OCI-M1 (cell line): ENCODE measurements at places on chromosomes 6 and 20.
A peak's percentile ranks its signal among the peaks of the same experiment; 100 is the strongest.

GRCh38 chr20:44642203-44643153 is 9.0 kb downstream of the ADA start:
- DNase-seq = peak; percentile 87

GRCh38 chr6:28985462-28986164 is 19.5 kb downstream of the ZNF311 start:
- DNase-seq = peak; percentile 97

DNA sequence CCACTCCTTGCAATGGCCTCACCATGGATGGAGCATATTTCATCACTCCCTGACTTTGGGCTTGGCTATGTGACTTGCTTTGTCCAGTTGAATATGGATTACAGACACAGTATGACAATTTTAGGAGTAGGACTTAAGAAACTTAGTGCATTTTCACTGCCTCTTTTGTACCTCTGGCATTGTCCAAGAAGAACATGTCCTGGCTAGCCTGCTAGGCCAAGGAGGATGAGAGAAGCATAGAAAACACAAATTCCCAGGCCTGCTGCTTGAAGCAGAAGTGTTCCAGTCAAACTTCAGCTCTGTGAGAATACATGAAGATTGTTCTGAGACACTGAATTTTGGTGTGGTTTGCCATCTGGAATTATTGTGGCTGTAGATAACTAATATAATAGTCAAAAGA is 3.1 kb upstream of the MCHR2 start:
- DNase-seq = no peak

DNA sequence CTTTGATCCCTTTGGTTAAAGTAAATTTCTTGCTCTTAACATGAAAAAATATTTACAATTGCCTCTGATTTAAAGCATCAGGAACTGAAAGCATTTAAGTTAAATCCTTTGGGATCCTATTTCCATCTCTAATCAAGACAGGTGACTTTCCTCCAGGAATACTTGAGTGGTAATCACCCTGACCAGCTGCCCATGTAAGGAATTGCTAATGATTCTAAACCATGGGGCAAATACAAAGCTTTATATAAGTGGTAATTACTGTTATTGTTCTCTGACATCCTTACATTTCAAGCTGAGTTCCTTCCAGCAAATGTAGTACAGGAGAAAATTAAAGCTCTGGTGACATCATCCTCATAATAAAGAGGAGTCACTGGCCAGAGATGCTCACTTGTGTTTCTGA is 100.6 kb downstream of the CRYBG1 start:
- no peak for DNase-seq

DNA sequence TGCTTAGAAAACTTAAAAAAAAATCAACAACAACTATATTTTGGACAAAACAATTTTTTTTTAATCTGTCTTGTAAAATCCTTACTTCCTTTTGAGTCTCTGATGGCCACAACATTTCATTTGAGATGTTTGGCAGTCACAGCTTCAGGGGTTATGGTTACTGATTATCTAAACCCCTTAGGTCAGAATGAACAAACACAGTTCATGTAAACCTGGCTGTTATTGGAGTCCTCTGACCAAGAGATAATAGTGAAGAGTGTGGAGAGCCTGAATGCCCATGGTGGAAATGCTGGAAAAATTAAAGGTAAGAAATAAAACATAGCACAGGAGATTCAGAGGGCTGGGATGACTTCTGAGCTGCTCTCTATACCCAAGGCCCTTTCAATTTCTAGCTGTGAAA is 38.2 kb downstream of the TMX4 start:
- DNase-seq = no peak

GRCh38 chr6:102015431-102015830 is 621.9 kb downstream of the GRIK2 start:
- DNase-seq = no peak

DNA sequence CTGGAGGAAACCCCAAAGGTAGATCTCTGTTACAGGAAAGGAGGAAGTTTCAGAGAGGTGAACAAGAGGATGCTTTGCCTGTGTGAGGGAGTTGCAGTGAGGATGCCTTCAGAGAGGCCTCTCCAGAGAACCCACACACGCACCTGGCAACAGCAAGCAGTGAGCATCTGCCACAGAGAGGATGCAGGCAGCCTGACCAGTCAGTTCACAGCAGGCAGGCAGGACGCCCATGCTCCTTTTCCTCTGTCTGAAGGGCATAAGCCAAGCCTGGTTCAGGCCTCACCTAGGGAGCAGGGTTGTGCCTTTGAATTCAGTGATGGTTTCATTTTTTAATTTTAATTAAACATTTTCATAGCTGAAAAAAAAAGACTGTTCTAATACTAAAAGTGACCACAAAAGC is 346.0 kb upstream of the MARCKS start:
- DNase-seq = no peak

DNA sequence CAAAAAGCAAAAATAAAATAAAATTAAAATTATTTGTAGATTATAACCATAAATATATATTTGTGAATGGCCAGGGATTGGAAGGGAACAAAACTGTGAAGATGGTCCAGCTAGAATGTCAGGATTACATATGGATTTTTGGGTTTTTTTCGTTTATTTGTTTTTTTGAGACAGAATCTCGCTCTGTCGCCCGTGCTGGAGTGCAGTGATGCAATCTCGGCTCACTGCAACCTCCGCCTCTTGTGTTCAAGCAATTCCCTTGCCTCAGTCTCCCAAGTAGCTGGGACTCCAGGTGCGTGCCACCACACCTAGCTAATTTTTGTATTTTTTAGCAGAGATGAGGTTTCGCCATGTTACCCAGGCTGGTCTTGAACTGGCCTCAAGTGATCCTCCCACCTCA is 7.8 kb upstream of the C6orf132 start:
- no peak for DNase-seq

GRCh38 chr6:56744528-56744927 is 101.8 kb upstream of the DST start:
- no peak for DNase-seq

DNA sequence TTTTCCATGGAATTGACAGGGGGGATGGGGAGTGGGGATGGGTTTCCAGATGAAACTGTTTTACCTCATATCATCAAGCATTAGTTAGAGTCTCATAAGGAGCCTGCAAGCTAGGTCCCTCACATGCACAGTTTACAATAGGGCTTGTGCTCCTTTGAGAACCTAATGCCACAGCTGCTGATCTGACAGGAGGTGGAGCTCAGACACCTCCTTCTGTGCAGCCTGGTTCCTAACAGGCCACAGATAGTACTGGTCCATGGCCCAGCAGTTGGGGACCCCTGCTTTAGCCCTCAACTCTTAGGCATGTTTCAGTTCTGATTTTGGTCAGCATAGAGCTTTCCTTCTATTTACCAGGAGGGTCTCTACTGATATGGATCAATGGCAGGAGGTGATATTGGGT is 251.6 kb downstream of the LAMA2 start:
- DNase-seq = no peak

DNA sequence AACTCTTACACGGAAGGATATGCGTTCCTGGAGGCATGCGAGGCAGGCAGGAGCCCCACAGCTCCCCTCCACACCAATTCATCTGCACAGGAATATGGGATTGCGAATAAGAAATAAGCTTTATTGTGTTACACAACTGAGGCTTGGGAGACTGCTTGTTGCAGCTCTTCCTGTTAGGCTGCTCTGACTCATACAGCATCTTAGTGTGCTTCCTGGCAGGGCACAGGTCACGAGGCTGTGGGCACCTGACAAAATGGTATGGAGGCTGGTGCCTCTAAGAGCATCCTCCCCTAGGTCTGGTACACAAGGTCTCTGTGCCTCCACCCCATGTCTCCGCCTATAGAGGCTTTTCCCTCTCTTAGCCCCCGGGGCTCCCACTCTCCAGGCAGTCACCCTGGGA is 6.8 kb downstream of the SLC22A3 start:
- no peak for DNase-seq

GRCh38 chr20:49508435-49509199 is 26.1 kb upstream of the KCNB1 start:
- DNase-seq = peak; percentile 68

DNA sequence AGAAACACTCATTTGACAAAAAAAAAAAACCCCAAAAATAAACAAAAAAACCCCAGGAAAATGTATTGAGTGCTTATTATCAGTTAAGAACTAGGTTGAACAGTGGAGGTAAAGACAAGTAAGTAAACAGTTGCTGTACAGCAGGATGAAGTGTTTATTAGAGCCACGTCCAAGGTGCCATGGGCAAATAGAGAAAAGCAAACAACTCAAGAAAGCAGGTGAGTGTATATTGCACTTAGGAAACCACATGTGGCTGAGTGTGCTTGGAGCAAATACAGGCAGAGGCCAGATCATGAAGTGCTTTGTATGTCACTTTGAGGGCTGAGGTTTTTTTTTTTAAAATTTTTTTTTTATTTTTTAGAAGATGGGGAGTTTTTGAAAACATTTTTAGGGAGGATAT is 98.3 kb downstream of the MACROD2 start:
- DNase-seq = no peak

GRCh38 chr6:106056060-106056745 is 29.9 kb upstream of the PRDM1 start:
- DNase-seq = peak; percentile 40

DNA sequence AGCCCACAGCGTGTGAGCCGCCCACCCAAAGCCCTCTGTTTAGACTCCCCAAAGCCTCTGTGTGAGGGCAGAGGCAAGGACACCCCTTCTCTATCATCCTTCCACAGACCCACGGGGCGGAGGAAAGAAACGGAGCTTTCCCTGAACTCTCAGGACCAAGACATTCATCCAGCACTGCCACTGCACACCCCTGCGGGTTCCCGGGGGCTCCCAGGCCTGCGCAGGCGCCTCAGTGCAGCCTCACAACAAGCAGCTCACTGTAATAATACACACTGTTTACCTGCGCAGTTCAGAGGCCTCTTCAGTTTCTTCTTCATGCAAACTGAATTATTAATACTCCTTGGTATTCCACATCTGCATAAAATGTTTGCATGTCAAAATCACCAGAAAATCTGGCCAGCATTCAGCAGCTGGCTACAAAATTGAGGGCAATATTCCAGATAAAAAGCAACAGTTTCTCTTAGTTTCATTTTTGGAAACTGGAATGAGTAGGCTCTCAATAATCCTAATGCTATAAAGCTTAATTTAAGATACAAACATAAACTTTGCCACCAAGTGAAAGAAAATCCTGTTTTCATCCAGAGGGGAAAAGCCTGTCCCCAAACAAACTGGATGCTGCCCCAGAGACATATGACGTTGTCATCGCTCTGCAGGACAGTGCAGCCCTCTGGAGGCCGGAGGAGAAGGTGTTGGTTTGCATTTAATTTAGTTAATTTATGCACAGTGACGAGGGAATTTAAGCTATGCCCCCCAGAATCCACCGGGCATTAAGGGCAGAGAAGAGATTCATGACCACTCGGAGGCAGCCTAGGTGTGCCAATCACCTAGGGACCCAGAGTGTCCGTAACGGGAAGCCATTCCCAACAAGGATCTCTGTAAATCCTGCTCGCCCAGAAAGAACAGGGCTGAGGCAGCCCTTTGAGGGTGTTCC is 45.3 kb downstream of the NINL start:
- DNase-seq = peak; percentile 41

GRCh38 chr6:129901910-129902309 is 40.8 kb upstream of the TMEM244 start:
- DNase-seq = peak; percentile 10

DNA sequence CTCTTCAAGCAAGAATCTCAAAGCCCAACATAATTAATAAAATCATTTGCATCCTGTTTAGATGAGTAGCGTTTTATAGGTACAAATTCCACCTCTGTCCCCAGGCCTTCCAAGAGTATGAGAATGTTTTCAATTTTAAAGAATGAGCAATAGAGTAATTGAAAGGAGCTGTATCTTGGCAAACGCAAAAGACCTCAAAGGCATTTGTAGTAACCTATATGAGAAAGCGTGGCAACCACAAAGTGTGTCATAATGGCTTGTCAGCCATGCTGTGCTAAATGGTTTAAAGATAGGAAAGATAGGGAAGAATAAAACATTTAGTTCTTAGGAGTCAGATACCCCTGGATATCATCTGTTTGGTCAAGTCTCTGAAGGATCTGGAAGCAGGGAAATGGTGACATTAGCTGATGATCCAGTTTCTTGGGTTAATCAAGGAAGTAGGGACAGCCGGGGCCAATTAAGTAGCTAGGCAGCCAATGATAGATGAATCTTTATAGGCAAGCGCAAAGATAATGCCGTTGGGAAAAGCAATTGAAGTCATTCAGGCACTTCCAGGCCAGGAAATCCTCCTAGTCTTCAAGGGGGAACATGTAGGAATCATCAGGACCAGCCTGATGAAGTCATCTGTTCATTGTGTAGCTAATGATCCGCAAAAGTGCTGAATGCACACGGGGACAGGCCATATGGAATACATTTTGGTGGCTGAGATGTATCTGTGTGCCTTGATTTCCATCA is 71.5 kb upstream of the ISM1 start:
- no peak for DNase-seq

- peak; percentile 63 for DNase-seq
Observed at GRCh38 chr20:44959638-44960102, 527 bp downstream of the TOMM34 start.

DNA sequence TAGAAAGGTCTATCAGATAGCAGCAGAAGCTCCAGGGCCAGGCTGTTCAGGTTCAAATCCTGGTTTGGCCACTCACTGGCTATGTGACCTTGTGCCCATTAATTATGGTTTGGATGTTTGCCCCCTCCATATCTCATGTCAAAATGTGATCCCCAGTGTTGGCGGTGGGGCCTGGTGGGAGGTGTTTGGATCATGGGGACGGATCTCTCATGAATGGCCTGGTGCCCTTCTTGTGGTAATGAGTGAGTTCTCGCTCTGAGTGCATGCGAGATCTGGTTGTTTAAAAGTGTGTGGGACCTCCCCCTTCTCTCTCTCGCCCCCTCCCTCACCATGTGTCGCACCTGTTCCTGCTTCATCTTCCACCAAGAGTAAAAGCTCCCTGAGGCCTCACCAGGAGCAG is 240.9 kb downstream of the LRFN2 start:
- no peak for DNase-seq

DNA sequence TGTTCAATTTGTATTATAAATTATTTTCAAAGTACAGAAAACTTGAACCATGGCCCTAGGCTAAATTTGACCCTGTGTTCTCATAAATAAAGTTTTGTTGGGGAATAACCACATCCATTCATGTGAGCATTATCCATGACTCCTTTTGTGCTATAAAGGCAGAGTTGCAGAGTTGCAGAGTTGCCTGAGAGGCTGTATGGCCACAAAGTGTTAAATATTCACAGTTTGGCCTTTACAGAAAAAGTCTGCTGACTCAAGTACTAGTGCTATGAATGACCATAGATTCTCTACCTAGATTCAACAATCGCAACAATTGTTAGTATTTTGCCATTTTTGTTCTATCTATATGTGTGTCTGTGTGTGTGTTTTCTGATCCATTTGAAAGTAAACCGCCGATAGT is 46.2 kb upstream of the BEND3 start:
- DNase-seq = no peak

DNA sequence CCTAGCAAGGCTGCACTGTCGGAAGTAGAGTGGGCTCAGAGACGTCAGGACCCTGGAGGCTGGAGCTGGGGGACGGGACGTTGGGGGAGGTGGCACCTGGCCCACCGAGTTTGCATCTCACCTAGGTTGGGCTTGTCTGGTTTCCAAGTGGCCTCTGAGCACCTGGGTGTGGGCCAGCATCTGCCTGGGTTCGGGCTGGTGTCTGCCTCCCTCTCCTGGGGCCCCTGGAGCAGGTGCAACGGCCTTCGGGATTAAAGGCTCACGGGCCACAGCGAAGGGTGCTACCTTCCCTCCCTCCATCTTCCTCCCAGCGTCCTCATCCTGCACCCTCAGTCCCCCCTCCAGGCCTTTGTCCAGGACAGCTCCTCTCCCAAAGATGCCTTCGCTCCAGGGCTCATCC is 6.0 kb downstream of the HRH3 start:
- DNase-seq = no peak
